Activated gamma-delta T cell treated with Interleukin-2 at 50 U/mL for 16 hours (primary cell): ENCODE measurements at places on chromosomes 7 and 10.

DNA sequence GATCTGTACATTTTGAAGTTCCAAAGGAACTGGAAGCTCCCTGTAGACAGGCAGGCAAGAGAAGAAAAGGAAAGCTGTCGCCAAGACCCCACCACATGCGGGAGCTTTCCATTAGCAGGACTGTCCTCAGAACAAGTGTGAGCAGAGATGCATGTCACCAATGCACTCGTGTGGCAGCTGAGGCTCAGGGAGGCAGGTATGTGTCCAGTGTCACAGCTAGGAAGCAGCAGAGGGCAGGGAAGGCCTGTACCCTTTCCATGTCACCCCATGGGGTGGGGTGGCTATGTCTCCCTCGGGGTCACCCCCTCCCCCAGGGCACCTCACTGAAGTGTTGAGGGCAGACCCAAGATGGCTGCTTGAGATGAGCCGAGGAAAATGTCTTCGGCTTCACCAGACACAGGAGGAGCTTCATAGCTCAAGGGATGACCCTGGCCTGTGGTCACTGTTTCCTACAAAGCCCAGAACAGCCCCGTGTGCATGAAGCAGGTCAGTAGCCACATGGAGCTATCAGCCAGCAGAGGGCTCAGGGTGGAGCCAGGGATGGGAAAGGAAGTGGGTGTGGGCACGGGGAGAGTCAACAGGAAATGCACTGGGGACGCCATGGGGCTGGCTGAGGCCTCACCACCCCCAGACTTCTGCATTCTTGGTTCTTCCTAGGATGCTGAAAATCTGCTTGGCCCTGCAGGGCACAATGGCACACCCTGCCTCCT, 96.6 kb downstream of the FAM53B start:
- peak; percentile 78 for DNase-seq

DNA sequence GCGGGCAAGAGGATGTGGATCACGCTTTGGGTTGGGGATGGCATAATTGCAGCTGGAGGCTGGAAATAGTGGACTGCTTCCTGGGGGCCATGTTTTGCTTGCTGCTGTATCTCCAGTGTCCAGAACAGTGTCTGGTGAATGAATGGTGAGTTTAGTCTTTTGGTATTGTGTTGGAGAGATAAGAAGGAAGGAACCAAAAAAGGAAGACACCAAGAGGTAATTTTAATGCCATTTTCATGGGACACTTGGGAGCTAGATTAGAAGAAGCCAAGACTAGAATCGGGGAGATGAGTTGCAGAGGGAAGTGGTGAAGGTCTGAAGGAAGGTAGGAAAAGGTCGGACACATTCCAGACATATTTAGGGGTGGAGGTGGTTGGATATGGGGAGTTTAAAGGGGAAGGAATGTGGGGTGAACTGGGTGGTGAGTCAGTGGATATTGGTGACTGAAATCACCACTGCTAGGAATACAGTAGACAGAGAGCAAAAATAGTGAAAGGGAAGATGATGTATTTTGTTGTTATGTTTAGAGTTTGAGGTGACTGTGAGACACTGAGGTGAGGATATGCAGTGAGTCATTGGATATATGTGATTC, 76.7 kb downstream of the CCNY start:
- no peak for DNase-seq

DNA sequence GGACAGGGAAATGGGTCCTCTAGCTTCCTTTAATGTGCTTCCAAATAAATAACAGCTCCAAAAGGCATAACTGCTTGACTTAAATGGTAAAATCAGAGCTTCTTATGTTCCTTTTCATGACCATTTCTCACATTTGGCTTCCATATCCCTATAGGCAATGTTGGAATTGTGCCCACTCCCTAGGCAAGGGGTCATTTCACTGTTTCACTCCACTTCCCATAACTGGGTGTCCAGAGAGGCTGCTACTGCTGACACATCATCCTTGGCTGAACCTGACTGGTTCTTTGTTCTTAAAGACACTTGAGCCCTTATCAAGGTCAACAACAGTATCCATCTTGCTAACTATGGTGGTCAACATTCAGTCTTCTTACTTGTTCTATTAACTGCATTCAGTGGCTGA, 37.1 kb downstream of the PRTFDC1 start:
- DNase-seq: no peak

GRCh38 chr7:28038175-28038797, 142.3 kb downstream of the JAZF1 start:
- no peak for DNase-seq

DNA sequence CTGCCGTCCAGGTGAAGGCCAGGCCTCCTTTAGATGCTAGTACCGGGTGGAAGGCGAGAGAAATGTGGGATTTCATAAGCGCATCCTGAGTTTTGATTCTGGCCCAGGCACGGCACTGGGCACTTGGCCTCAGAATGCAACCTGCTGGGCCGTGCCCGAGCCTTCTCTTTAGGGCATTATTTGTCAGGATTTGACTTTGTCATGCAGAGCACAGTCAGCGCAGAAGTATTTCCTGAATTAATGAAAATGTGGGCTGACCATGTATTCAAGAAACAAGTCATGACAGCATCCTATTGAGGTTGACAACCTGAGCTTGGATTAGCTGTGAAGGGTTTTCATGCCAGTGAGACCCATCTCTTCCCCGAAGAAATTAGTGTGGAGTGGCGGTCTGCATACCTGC, 34.4 kb downstream of the RCC1L start:
- no peak for DNase-seq

- no peak for DNase-seq
These were observed 2.9 kb downstream of the SLC16A12 start for GRCh38 chr10:89532476-89532875.

- DNase-seq: peak; percentile 49
These were observed 37.4 kb upstream of the DUSP5 start for GRCh38 chr10:110460111-110460809.

DNA sequence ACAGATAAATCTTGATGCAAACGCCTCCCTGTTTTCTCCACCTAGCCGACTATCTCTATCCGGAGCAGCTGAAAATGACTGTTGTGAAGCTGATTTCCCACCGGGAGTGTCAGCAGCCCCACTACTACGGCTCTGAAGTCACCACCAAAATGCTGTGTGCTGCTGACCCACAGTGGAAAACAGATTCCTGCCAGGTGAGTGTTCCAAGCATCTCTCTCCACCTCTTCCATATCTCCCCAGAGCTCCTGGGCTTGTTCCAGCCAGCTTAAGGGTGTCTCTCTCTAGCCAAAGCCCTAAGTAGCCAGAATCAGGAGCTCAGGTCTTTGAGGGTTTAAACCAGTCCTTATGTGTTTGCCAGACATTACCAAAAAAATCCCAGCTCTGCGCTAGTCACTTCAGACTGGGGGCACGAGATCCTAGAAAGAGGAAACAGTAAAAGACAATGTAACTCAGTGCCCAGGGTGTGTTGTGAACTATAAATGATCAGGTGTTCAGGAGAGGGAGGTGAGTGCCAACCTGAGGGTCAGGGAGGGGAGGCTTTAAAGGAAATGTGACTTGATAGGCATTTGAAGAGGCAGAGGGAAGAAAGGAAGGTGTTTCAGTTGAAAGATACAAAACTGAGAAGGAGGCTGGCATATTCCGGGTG, 4.4 kb downstream of the PLAU start:
- no peak for DNase-seq

- DNase-seq: no peak
These were observed 622 bp upstream of the P4HA1 start for GRCh38 chr10:73097305-73097670.

- DNase-seq: no peak
These were observed 663 bp downstream of the MACC1 start for GRCh38 chr7:20216406-20217036.

GRCh38 chr7:33421429-33421828, 292.1 kb downstream of the BBS9 start:
- DNase-seq: no peak

- DNase-seq: no peak
These were observed 303.7 kb downstream of the PRPF18 start for GRCh38 chr10:13890233-13891127.

GRCh38 chr7:14219125-14219524, 229.7 kb upstream of the ETV1 start:
- no peak for DNase-seq

- DNase-seq: no peak
These were observed 26.6 kb downstream of the APBB1IP start for GRCh38 chr10:26464632-26465280.

- DNase-seq: no peak
These were observed at the start of gene EPO for GRCh38 chr7:100720279-100720670. TSS of gene EPO (plus strand) at chr7:100720468. CDS start at chr7:100720981, 513 bp downstream.

DNA sequence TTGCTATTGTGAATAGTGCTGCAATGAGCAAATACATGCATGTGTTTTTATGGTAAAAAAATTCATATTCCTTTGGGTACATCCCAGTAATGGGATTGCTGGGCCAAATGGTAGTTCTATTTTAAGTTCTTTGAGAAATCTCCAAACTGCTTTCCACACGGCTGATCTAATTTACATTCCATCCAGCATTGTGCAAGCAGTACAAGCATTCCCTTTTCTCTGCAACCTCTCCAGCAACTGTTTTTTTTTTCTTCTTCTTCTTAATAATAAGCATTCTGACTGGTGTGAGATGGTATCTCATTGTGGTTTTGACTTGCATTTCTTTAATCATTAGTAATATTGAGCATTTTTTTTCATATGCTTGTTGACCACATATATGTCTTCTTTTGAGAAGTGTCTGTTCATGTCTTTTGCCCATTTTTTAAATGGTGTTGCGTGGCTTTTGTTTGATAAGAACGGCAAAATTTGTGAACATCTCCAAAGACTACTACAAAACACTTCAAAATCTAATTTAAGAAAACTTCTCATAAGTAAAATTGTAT, 136.1 kb upstream of the MYO3A start:
- no peak for DNase-seq

DNA sequence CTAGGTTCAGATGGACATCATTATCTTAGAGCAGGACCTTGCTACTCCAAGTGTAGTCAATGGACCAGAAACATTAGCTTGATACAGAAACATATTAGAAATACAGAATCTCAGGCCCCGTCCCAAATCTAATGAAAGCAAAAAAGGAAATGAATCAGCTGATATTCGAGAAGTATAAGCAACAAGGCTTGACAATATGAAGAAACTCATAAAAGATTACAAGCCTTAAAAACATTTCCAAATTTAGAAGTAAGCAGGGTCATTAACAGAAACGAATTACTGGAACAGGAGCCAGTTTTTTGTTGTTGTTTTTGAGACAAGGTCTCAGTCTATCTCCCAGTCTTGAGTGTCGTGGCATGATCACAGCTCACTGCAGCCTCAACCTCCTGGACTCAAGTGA, 40.5 kb upstream of the GSAP start:
- DNase-seq: no peak

GRCh38 chr7:127591189-127591588, 2.3 kb upstream of the FSCN3 start:
- no peak for DNase-seq

DNA sequence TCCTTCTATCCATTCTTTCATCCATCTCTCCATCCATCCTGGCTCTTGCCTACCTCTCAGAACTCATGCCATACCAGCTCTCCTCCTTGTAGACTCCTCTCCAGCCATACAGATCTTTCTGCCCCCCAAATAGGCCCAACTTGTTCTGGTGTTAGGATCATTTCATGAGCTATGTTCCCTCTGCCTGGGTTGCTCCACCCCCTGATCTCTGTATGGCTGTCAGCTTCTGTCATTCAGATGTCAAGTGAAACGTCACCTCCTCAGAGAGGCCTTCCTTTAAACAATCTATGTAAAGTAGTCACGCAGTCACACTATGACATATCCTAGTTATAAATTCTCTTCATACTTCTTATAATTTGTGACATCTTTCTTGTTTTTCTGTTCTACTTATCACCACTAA, 42.3 kb upstream of the PNLIPRP3 start:
- no peak for DNase-seq

- peak; percentile 45 for DNase-seq
These were observed 846 bp upstream of the ZNF775 start for GRCh38 chr7:150378115-150378852.

DNA sequence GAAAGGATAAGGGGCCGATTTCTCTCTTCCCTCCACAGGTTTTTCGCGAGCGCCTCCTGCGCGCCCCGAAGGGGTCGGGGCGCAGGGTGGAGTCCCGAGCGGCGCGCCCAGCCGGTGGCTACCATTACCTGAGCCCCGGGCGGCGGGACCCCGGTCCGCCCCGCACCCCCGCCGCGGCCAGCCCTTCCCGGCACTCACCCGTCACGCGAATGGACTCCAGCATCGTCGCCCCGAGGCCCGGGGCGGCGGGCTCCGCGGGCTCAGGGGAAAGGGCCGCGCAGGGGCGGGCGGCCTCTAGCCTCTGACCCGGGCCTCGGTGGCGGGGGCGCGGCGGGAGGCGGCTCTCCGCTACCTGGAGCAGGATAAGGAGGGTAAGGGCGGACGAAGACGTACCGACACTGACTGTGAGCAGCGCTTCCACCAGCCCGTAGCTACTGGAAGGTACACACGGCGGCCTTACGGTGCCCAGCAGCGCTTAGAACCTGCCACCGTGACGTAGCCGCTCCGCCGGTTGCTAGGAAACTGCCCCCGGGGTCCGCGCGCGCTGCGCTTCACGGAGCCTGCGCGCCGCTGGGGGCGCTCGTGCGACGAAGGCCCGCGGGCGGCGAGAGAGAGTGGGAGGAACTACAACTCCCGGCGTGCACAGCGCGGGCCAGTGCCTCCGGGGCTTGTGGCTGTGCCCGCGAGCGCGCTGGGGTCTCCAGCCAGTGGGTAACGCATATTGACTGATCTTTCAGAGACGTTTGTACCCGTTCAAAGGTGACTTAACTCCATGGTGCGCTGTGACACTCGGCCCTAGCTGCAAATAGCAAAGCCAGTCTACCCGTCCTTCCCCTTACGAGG, 22.7 kb upstream of the ANLN start:
- DNase-seq: peak; percentile 89

- no peak for DNase-seq
These were observed 52.6 kb upstream of the ST8SIA6 start for GRCh38 chr10:17506856-17507471.

DNA sequence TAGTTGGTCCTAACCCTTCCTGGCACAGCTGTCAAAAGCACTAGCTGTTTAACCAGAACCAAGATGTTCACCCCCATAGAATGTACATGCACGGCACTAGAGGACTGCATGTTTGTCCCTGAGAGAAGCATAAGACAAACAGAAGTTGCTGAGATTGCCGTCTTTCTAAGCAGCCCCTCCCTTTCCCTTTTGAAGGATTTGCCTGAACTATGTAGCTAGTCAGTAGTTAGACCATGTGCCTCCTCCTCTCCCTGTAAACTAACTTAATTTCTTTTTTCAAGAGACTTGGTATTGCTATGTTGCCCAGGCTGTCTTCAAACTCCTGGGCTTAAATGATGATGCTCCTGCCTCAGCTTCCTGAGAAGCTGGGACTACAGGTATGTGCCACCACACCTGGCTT, 40.7 kb downstream of the TBC1D12 start:
- DNase-seq: no peak

GRCh38 chr7:41219276-41219675, 483.6 kb downstream of the INHBA start:
- DNase-seq: no peak

DNA sequence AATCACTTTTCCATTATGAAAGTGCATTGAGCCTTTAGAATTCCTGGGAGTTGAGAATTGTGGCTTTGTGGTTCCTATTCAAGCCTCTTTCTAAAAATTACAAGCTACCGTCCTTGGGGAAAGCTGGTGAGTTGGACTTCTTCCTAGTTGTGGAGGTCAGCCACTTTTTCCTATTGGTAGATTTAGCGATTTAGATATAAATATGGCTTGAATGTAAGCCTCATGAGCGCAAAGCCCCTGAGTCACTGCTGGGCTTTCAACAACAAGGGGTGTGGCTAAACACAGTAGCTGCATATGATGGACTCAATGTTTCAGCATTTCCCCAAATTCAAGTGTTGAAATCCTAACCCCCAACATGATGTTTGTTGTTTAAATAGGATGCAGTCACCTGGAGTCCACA, 150.0 kb upstream of the IGFBP3 start:
- DNase-seq: no peak
